HCT116 (cell line): ENCODE measurements at places on chromosomes 11 and 22.

GRCh38 chr11:40722179-40722795 is 737.2 kb downstream of the LRRC4C start:
- DNase-seq = no peak

- no peak for DNase-seq
These were observed 5.6 kb downstream of the ETS1 start for GRCh38 chr11:128581561-128582272.

GRCh38 chr11:118956094-118956846 is at the start of gene UPK2:
UPK2 (plus strand) TSS chr11:118956298; CDS start chr11:118956351, 53 bp downstream.
- peak; percentile 78 for DNase-seq

- DNase-seq = no peak
These were observed 31.0 kb downstream of the IGHMBP2 start for GRCh38 chr11:68934666-68935065.

GRCh38 chr11:2666828-2667570 is 32.8 kb downstream of the KCNQ1OT1 start:
- DNase-seq = no peak

DNA sequence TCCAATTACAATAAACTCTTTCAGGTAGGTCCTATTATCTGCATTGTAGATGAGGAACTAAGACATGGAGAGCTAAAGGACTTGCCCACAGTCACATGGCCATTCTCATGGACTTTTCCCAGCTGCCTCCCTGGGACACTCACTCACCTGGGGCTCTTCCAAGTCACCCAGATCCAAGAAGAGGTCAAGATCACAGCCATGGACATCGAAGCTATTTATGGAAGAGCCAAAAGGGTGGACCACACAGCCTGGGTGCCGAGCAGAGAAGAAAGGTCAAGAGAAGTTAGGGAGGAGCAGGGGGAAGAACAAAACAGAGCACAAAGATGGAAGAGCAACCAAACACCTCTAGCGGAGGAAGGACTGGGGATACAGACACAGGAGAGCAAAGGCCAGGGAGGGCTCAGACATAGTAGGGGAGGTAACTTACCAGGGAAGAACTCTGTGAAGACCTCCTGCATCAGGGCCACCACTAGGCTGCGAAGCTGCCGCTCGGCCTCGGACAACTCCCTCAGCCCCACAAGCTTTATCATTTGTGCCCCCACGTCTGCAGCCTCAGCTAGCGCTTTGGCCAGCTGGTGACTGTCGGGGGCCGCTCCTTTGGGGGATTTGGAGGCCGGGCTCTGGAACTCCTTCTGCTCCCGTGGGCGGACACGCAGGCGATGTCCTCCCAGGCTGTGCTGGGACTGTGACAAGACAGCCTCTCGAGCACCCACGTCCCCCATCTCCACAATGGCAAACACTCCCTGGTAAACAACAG is 7.4 kb upstream of the EEF1G start:
- no peak for DNase-seq

- peak; percentile 72 for DNase-seq
These were observed 86.2 kb downstream of the RPL27A start for GRCh38 chr11:8768625-8769333.

GRCh38 chr11:12017243-12017678 is 8.8 kb upstream of the DKK3 start:
- no peak for DNase-seq

DNA sequence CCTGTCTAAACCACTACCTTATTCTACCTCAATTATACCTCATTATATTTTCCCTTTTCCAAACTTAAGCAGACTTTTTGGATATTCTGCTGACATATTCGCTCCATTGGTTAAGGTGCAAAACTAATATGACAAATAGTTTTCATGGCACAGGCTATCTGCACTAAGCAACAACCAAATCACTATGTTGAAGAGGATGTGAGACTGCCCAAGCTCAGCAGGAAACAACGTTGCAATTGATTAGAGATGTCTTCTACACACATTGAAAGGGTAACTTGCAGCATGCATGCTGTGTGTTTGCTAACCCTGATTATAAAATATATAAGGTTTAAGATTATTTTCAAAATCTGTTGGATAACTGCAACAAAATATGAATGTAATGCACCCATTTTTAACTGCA is 61.6 kb downstream of the STK33 start:
- DNase-seq = no peak

DNA sequence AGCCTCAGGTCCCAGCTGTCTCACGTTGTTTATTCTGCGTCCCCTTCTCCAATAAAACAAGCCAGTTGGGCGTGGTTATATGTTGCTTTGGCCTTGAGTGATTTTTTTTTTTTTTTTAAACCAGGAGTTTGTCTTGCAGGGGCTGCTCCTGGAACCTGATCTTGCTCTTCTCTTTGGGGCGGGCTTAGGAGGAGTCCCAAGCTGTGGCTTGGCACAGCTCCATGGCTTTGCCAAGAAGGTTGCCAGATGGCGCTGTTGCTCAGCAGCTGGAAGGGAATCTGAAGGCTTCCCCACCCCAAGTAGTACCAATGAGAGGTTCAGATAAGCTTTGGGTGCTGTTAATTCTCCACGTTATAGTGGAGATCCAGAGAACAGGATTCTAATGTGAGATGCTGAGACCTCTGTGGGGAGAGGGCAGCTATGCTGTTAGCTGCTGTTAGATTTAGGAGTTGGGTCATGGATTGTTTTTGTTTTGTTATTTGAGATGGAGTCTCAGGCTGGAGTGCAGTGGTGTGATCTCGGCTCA is 2.0 kb upstream of the FERMT3 start:
- peak; percentile 88 for DNase-seq

DNA sequence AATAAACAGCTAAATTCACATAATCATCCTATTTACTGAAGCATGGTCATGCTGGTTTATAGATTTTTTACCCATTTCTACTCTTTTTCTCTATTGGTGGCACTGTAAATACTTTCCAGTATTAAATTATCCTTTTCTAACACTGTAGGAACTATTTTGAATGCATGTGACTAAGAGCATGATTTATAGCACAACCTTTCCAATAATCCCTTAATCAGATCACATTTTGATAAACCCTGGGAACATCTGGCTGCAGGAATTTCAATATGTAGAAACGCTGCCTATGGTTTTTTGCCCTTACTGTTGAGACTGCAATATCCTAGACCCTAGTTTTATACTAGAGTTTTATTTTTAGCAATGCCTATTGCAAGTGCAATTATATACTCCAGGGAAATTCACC is 10.7 kb downstream of the RAG1 start:
- DNase-seq = no peak
